ENCODE measurements at places on chromosomes 3 and 15.

GRCh38 chr3:23111797-23112196, 91.3 kb upstream of the UBE2E2 start:
- no peak for DNase-seq

GRCh38 chr3:104673981-104674380, 692.7 kb upstream of the ALCAM start:
- DNase-seq = no peak

GRCh38 chr3:134180761-134181160, 69.9 kb downstream of the RYK start:
- no peak for DNase-seq

- no peak for DNase-seq
These were observed 280.2 kb upstream of the STT3B start for GRCh38 chr3:31252216-31253185.

DNA sequence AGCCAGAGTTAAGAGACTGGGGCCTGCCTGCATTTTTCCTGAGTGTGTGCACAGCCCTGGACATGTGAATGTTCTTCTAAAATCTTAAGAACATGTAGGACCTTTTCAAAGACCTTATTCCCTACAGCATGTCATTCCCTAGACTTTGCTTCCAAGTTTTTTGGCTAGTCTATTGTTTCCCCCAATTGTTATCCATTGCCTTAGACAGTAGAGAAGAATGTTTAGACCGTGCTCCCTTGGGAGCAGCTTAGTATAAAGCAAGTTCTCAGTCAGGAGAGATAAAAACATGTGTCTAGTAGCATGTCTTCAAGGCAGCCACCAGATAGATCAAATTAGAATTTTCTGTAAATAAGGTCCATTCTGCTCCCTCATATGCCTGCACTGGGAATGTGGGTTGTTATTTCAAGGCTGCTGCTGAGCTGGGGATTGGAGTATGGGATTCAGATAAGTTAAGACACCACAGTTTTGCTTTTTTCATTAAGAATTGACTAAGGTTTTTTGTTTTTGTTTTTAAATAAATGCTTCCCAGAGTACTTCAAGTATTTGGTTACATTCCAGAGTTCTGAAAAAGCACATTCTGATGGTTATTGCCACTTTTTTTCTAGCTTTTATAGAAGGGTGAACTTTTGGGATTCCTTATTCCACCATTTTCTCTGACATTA, 246.7 kb downstream of the RORA start:
- no peak for DNase-seq

Data from T-helper 2 cell (primary cell).